Osteoblast (primary cell): ENCODE measurements at places on chromosomes 7 and 10.
A peak's percentile ranks its signal among the peaks of the same experiment; 100 is the strongest.

DNA sequence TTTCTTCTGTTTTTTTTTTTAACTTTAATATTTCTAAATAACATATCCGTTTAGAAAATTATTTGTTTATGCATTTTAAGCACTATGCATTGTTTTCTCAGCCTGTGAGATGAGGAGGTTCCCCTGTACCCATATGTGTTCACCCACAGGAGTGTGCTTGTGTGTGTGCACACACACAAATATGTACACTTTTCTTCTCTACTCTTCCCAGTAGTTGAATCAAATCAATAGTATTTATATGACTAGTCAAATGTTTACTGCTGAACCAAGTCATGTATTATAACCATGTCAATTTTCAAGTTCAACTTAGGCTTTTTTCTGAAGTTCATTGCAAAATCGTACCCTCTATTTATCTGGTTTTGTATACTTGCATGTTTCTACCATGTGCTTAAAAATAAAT, 37.3 kb downstream of the HDAC9 start:
- H3K4me3 ChIP-seq: no peak overlapping the region
- no peaks in the 10 kb centered on the region for H3K4me1 ChIP-seq
- DNase-seq: no peak
- H3K36me3 ChIP-seq: no peaks in the 10 kb centered on the region
- no peaks in the 10 kb centered on the region for H3K27me3 ChIP-seq

- peaks cover 27% of the 10 kb centered on the region for H3K27me3 ChIP-seq
- H3K27ac ChIP-seq: no peak overlapping the region
- H3K4me3 ChIP-seq: no peak overlapping the region
- peak; percentile 72 for DNase-seq
- no peaks in the 10 kb centered on the region for H3K36me3 ChIP-seq
- no peaks in the 10 kb centered on the region for H3K4me1 ChIP-seq
These were observed 28.5 kb upstream of the PSMG3 start for GRCh38 chr7:1598286-1598685.

GRCh38 chr7:2688409-2689342, 674 bp downstream of the AMZ1 start:
- H3K4me1 ChIP-seq: peaks cover 26% of the 10 kb centered on the region
- H3K4me3 ChIP-seq: peak overlapping the region; percentile 66
- peaks cover 23% of the 10 kb centered on the region for H3K27me3 ChIP-seq
- DNase-seq: peak; percentile 92
- no peaks in the 10 kb centered on the region for H3K36me3 ChIP-seq
- H3K27ac ChIP-seq: peak overlapping the region; percentile 16

DNA sequence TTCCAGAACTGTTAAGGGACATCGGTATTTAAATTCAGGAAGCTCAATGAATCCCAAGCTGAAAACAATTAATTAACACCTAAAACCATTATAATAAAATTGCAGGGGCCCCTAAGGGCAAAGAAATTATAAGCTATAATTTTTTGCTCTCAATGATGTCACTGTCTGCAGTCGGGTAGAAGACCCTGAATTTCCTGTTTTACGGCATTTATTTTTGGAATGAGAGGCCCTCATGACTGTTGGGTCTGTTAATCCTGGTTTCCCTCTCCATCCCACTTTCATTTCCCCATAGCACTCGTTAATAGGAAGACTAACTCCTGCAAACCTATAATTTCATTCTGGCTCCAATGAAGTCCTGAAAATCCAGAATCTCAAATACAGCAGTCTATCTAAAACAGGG, 25.8 kb upstream of the GPR37 start:
- no peaks in the 10 kb centered on the region for H3K27me3 ChIP-seq
- no peak overlapping the region for H3K27ac ChIP-seq
- no peaks in the 10 kb centered on the region for H3K36me3 ChIP-seq
- H3K4me3 ChIP-seq: no peak overlapping the region

DNA sequence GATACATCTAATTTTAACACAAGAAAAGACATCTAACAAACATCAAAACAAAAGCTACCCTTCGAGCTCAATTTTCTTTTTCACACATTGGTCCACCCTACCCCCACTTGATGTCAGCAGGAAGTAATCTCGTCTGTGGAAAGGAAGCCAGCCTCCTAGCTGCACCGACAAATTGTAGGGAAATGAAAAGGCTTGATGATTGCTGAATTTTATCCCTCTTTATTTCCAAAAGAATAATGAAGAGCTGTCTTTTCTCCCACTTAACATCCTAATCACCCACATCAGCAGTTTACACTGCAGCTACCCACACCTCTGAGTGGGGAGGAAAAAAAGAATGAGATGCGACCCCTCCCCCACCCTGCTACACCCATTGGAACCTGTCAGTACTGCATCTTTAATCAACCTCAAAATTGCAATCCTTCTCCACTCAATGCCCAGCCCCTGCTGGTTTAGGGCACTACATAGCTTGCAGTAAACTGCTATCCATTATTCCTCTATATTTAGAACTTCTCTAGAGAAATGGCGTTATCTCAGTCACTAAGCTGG, 10.6 kb upstream of the CPVL start:
- H3K27me3 ChIP-seq: peaks cover 3% of the 10 kb centered on the region
- no peaks in the 10 kb centered on the region for H3K36me3 ChIP-seq
- no peak overlapping the region for H3K27ac ChIP-seq
- H3K4me3 ChIP-seq: no peak overlapping the region
- no peak for DNase-seq
- H3K4me1 ChIP-seq: no peaks in the 10 kb centered on the region

DNA sequence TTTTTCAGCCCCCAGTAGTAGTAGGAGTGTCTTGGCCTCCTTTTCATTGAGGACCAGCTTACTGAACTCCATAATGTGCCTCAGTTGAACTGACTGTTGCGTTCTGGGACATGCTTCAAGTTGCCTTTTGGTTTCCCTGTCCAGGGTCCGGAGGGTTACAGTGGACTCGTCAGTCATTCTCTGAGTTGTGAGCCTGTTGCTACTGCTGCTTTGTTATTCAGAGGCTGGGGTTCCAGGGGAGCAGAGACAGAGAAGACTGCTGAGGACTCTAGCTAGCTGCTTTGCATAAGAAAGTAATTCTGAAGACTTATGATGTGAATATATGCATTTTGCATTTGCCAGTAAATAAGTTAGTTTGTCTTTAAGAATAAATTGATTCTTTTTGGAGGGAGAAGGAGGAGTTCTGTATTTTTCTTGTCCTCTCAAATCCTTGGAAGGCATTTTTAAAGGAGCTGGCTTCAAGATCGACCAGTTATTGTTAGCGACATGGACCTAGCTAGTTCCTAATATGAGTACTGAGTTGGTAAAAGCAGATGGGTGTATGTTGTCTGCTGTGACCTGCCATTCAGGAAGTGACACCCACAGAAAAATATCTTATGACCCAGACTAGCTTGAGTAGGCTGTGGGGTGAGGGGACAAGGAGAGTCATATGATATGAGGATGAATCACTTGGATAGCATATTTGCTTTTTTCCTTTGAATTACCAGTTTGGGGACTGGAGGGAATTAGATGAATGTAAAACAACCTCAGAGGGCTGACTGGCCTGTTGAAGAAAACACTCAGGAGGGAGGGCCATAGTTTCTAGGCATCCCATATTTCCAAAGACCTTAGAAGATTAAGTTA, 8.3 kb downstream of the PI4K2A start:
- peaks cover 52% of the 10 kb centered on the region for H3K36me3 ChIP-seq
- H3K4me3 ChIP-seq: peak overlapping the region; percentile 24
- DNase-seq: peak; percentile 97
- peak overlapping the region; percentile 97 for H3K27ac ChIP-seq
- H3K27me3 ChIP-seq: no peaks in the 10 kb centered on the region
- peaks cover 39% of the 10 kb centered on the region for H3K4me1 ChIP-seq

GRCh38 chr10:126156012-126156411, 232.3 kb downstream of the ADAM12 start:
- no peak overlapping the region for H3K27ac ChIP-seq
- no peaks in the 10 kb centered on the region for H3K27me3 ChIP-seq
- peaks cover 18% of the 10 kb centered on the region for H3K36me3 ChIP-seq
- DNase-seq: no peak
- H3K4me1 ChIP-seq: peaks cover 23% of the 10 kb centered on the region

DNA sequence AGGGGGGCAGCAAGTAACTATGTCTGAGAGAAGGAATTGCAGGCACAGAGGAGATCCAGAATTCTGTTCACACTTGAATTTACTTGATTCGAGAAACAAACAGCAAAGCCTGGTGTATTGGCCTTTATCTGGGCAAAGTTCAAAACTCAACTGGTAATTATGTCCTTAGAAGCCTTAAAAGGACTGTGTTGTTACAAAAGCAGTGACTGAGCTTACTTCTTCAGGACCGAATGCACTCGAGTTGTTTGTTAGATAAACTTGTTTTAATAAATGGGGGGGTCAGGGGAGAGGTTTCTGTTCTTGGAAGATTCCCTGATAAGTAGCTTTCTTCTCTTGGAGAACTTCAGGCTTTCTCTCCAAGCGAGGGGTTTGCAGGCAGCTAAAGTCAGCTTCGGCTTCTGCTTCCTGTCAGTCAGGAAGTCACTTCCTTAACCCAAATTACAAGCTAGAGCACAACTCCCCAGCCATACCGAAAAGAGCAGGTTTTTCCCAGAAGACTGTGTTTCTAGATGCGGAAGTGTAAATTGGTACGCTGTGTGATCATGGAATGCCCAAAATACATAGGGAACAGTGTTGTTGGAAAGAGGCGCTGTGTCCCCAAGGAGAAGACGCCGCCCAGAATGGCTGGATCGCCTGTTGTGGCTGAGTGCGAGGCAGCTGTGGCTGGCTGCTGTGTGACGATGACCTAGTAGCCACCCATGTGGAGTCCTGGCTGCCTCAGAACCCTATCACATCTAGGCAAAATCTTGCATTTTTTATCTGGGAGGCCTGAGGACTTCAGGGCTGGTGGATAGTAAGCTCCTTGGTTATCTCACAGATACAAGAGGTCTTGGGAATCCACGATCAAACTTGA, 110.4 kb downstream of the TCF7L2 start:
- peak overlapping the region; percentile 46 for H3K4me3 ChIP-seq
- no peaks in the 10 kb centered on the region for H3K27me3 ChIP-seq
- DNase-seq: no peak
- peak overlapping the region; percentile 98 for H3K27ac ChIP-seq
- peaks cover 59% of the 10 kb centered on the region for H3K4me1 ChIP-seq
- no peaks in the 10 kb centered on the region for H3K36me3 ChIP-seq

DNA sequence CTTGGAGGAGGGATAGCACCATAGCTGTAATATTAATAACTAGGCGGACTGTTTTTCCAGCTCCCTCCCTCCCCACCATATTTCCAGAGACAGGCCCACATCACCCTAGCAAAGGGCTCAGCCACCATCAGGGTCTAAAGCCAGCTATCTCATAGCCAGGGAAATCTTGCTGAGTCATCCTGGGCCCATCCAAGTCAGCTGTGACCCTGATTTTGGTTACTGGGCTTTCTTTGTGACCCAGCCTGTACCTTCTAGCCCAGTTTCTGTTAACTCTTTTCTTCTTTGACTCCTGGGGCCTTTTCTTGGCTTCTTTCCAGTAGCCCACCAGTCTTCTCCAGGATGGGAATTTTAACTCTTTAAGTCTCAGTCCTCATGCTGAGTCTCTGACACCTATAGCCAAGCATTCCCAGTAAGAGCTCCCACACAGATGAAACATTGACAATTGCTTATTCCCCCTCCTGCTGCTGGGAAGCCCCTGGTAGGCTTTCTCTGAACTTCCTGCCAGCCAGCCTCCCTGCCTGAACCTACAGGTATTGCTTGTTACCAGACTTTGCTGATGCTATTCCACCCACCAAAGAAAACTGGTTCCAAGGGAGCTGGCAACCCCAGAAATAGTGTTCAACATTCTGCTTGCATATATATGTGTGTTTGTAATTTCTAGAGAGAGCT, 34.8 kb upstream of the ADO start:
- no peaks in the 10 kb centered on the region for H3K36me3 ChIP-seq
- no peak overlapping the region for H3K27ac ChIP-seq
- peaks cover 3% of the 10 kb centered on the region for H3K4me1 ChIP-seq
- H3K4me3 ChIP-seq: no peak overlapping the region

GRCh38 chr7:43015301-43015700, 83.1 kb downstream of the MRPL32 start:
- no peak overlapping the region for H3K27ac ChIP-seq
- H3K4me1 ChIP-seq: no peaks in the 10 kb centered on the region
- no peak overlapping the region for H3K4me3 ChIP-seq
- peaks cover 9% of the 10 kb centered on the region for H3K27me3 ChIP-seq
- DNase-seq: no peak
- H3K36me3 ChIP-seq: no peaks in the 10 kb centered on the region

- H3K27ac ChIP-seq: no peak overlapping the region
- H3K4me1 ChIP-seq: peaks cover 7% of the 10 kb centered on the region
- H3K36me3 ChIP-seq: no peaks in the 10 kb centered on the region
- H3K27me3 ChIP-seq: peaks cover 32% of the 10 kb centered on the region
These were observed 74.3 kb upstream of the PDCD4 start for GRCh38 chr10:110797416-110797815.

GRCh38 chr10:123357421-123357930, 203.3 kb downstream of the BUB3 start:
- no peaks in the 10 kb centered on the region for H3K36me3 ChIP-seq
- H3K4me1 ChIP-seq: no peaks in the 10 kb centered on the region
- no peak for DNase-seq
- no peak overlapping the region for H3K27ac ChIP-seq
- no peak overlapping the region for H3K4me3 ChIP-seq

GRCh38 chr10:126049759-126050700, 153.7 kb downstream of the FANK1 start:
- no peak overlapping the region for H3K4me3 ChIP-seq
- H3K27ac ChIP-seq: peak overlapping the region; percentile 67
- DNase-seq: peak; percentile 91
- H3K4me1 ChIP-seq: peaks cover 20% of the 10 kb centered on the region

DNA sequence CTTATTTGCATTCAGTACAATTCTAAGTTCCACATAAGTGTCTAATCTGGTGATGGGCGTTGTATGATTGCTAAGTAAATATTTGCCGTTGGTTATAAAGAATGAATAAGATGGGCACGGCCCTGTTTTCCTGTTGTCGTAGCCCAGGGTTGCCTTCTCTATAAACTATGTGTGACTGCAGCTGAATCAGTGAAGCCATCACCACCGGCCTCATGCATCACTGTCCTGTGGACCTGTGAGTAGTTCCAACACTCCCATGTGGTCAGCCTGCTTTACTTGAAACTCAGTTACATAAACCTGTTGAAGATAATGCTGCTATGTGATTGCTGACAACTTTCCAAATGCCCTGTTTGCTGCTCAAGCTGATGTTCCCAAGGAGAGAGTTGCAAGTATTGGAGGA, 21.6 kb upstream of the KLF6 start:
- H3K27ac ChIP-seq: peak overlapping the region; percentile 96
- peaks cover 65% of the 10 kb centered on the region for H3K4me1 ChIP-seq
- peak overlapping the region; percentile 56 for H3K4me3 ChIP-seq
- no peak for DNase-seq
- no peaks in the 10 kb centered on the region for H3K36me3 ChIP-seq
- H3K27me3 ChIP-seq: no peaks in the 10 kb centered on the region

GRCh38 chr7:113026941-113027340, 59.7 kb downstream of the GPR85 start:
- H3K27me3 ChIP-seq: no peaks in the 10 kb centered on the region
- no peak for DNase-seq
- no peak overlapping the region for H3K27ac ChIP-seq
- H3K4me3 ChIP-seq: no peak overlapping the region
- no peaks in the 10 kb centered on the region for H3K4me1 ChIP-seq
- no peaks in the 10 kb centered on the region for H3K36me3 ChIP-seq

GRCh38 chr10:28463676-28464395, 69.1 kb upstream of the WAC start:
- DNase-seq: peak; percentile 56
- H3K4me3 ChIP-seq: no peak overlapping the region
- H3K4me1 ChIP-seq: no peaks in the 10 kb centered on the region
- no peak overlapping the region for H3K27ac ChIP-seq
- H3K27me3 ChIP-seq: peaks cover 4% of the 10 kb centered on the region

- no peak overlapping the region for H3K4me3 ChIP-seq
- H3K27me3 ChIP-seq: no peaks in the 10 kb centered on the region
- H3K36me3 ChIP-seq: no peaks in the 10 kb centered on the region
- DNase-seq: no peak
- no peak overlapping the region for H3K27ac ChIP-seq
These were observed 97.7 kb downstream of the HIBADH start for GRCh38 chr7:27564881-27565482.
